NCI-H524 treated with DMSO at 0.1 percent for 48 hours (cell line): ENCODE measurements at places on chromosomes 2 and 18.

DNA sequence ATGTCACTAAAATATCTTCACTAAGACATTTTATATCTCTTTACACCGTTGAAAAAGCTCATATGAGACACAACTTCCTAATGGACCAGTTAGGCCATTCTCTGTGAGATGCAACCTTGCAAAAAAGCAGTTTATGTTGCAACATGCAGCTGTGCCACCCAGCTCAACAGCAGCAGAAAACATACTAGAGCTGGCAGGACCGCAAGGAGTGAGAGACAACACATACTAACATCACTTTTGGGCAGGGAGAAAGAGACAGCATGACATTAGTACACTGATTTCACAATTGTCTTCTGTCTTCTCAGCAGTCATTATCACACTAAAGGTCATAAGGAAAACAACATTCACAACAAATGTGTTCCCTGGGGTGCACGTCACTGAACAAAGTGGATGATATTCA lies 122.9 kb downstream of the EPB41L3 start:
- DNase-seq: no peak

DNA sequence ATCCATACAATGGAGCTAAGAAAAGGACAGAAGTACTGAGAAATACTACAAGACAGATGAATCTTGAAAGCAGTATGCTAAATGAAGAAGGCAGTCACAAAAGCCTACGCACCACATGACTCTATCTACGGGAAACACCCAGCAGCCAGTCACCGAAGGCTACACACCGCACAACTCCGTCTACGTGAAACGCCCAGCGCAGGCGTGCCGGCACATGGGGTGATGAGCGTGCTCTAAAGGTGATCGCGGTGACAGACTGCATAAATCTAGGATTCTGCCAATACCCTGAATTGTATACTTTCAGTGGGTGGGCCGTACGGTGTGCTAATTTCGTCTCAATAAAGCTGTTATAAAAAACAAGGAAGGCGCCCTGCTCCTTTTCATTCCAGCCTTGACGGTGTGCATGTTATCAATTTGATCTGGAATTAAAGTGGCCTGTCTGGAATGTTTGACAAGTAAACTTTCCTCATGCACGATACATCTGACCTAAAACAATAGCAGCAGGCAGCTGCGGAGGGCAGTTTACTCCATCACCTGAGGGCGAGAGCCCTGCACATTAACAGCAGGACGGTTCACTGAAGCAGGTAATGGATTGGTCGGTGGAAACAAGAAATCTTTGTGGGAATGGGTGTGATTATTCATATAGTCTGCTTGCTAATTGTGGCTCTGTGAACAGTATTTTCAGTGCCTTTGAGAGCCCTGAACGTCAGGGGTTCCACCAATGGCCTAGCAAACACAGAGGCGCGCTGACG lies 86.2 kb upstream of the SALL3 start:
- DNase-seq: no peak

GRCh38 chr18:68448736-68449135 lies 266.2 kb downstream of the TMX3 start:
- no peak for DNase-seq

GRCh38 chr2:100991404-100991773 lies 10.7 kb upstream of the RPL31 start:
- no peak for DNase-seq

DNA sequence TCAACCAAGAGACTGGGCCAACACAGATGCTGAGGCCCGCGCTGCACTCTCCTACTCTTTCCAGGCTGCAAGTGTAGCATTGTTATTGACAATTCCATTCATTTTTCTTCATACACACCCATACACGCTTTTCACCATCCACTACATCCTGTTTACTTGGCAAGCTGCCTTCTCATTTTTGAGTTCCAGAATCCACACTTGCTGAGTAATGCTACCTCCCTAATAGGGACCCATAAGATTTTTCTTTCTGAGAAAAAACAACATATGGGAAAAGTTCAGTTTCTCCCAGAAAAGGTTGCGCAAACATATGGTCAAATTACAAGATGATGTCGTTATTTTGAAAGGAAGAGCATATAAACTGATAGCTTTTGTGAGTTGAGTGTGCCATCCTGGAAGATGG lies 3.3 kb upstream of the NETO1 start:
- DNase-seq: no peak

- DNase-seq: no peak
These were observed 113.7 kb downstream of the ZEB2 start for GRCh38 chr2:144405982-144406788.
